ENCODE measurements at places on chromosomes 1 and 21. TPM values are rescaled to one million over a fixed set of nuclear protein-coding genes. Genes with fewer than 3 reads are reported as not detected.

- no peak for DNase-seq
These were observed 418.8 kb downstream of the PTPRU start for GRCh38 chr1:29655145-29655544.

DNA sequence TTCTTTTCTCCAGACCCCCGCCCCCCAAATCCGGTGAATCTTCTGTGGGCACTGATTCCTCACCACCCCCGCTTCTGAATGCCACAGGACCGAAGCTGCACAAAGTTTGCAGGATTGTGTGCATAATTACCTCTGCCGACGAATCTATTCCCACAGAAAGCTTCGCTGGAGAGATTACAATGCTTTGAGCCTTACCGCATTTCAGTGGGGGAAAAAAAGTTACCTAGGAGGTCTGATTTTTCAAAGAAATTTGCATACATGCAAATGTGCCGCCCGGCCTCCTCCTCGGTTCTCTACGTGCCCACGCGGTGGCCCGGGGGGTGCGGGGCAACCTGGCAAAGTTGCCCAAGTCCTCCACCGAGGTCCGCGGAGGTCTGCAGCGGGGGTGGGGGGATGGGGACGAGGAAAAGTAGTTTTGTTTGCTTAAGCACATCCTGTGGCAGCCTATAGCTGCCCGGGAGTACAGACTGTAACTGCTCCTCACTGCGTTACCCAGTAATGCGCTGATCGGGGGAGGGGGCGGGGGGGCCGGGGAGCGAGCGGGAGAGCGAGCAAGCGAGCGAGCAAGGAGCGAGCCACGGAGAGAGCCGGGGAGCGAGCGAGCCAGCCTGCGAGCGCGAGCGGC, 563 bp upstream of the NFIA start:
- DNase-seq, result no peak

- DNase-seq, result no peak
These were observed 31.3 kb downstream of the SMAP2 start for GRCh38 chr1:40404670-40405462.

DNA sequence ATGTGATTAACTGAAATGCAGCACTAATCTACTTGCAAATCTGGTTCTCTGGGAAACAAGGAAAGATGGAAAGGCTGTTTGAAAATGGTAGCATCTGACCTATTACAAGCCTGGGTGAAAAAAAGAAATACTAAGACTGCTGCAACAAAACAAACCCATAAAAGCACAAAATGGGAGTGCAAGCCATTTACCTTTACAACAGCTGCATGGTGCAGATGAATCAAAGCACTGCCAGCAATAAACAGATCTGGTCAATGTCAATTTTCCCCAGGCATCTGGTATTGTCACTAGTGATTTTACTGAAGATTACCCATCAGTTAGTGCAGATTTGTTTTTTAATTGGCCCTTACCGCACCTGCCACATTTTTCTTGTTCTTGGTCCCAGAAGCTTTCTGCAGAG, 1341.7 kb downstream of the PLA2G4A start:
- DNase-seq, result no peak

DNA sequence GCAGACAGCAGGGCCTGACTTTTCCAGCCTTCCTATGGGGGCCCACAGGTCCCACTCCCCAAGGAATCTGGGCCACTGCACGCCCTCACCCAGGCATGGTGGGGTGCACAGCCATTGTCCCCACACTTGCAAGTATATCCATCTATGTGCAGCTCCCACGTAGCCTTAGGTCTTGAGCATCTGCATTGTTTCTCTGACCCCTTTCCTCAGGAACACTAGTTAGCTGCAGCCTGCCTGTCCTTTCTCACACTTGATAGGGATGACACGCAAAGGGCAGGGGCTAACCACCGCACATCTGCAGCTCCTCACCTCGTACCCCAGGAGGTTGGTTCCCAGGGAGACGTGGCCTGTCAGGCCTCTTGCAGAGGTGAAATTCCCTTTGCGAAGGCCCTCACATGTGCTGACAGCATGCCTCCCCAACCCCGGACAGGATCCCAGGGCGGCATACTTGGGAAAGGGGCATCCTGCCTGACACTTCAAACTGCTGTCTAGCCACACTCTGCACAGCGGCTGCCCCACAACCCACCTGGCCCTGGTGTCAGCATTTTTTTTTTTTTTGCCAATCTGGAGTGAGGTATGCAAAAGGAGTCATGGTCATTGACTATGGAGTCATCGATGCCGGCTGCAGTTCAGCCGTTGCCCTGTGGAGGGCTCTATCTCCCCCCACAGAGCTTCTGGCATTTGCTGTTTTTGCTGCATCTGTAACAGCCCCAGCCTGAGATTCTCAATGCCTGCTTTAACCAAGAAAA, 5.0 kb downstream of the JMJD4 start:
- DNase-seq, result peak; percentile 64

DNA sequence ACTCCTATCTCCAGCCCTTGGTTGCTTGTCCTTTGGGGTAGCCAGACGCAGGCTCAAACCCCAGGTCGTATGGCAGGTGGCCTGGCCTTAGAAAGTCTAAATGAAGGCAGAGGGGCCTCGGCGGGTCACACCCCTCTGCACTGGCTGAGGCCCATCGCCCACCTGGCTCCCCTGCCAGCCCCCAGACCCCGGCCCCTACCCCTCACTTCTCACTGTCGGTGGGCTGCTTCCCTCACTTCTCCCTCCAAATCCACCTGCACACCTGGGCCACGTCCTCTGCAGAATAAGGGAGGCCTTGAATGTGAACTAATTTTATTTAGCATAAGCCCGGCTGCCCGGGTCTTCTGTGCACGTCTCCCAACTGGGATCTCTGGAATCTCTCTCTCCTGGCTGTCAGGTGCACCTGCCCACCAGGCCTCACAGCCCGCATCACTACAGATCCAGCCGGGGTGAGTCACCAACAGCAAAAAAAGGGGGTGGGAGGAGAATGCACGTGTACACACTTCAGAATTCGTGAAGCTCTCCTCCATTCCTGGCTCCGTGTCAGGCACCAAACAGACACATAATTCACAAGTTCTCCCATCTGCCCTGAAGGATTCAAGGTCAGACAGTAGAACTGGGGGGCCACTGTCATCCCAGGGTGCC, 107.5 kb upstream of the SIM2 start:
- DNase-seq, result no peak

- no peak for DNase-seq
These were observed 409.5 kb downstream of the NTNG1 start for GRCh38 chr1:107550358-107550757.

DNA sequence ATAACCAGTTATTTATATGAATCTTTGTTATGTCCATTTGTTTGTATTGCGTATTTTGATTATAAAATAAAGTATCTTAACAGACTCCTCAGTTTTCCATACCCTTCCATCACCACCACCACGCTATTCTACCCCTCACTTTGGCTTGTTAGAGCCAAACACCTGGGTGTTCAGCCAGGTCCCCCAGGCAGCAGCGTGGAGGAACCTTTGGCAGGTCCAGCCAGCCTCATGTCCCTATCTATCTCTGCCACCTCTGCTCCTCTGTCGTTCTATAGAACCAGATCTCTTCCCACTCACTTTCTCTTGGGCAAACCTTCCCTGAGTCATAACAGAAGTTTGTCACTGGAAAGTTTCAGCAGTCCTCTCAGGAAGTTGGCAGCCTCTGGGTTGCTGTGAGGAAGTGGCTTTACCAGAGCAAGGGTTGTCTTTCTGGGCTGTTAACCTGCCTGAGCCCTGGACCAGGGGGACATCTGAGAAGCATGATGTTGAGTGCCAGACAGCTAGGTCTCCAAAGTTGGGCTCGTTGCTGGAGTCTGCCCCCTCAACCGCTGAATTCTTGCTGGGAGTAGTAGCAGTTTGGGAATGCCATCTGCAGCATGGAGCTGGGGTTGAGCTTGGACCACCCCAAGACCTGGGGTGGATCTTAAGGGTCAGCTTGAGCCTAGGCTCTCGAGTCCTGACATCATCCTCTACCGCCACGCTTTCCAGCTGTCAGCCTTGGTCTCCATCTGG, 996 bp upstream of the SH3BGRL3 start:
- DNase-seq, result peak; percentile 36

DNA sequence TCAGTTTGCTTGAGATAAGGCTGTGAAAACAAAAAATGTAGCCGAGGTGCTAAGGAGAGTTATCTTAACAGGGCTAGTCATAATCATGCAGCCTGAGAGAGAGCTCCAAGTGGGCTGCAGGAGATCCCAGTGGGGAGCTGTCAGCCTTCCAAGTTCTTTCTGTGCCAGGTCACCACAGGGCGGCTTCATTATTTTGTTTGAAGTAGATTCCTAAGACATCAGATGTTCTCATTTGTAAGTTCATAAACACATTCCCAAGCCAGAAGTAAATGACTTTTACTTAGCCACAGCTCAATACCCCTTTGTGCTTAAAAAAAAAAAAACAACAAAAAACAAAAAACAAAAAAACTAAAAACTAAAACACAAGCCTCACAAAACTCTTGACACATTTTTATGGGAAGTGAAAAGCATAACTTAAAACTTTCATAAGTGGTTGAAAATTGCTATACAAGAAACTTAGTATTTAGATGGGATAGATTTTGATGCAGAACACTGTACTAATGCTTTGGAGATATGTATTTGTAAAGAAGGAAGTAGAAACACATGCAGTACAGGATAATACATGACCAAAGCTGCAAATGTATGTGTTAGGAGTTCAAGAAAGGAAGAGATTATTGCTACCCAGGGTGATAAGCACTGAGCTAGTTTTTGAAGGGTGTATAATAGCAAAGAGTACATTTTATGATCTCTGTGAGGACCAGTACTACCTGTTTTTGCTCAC, 8.6 kb downstream of the CDC14A start:
- DNase-seq, result peak; percentile 64

GRCh38 chr1:26724926-26725325, 29.1 kb downstream of the ARID1A start:
- DNase-seq, result no peak

DNA sequence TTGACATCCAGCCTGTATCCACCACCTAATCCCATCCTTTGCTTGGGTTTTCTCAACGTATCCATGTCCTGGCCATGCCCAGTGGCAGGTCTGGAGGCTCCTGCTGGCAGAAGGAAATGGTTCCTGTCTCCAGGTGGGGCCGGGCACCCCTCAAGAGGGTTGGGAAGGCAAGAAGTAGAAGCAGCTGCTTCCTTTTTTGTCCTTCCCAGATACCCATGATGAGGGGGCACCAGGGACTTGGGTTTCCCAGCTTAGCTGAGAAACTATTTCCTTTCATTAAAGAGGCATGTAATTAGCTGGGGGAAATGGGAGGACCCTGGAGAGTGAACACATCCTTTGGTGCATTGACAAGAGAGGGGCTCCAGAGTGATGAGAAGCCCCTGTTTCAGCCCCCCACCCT, 21.1 kb upstream of the SLC45A3 start:
- no peak for DNase-seq

DNA sequence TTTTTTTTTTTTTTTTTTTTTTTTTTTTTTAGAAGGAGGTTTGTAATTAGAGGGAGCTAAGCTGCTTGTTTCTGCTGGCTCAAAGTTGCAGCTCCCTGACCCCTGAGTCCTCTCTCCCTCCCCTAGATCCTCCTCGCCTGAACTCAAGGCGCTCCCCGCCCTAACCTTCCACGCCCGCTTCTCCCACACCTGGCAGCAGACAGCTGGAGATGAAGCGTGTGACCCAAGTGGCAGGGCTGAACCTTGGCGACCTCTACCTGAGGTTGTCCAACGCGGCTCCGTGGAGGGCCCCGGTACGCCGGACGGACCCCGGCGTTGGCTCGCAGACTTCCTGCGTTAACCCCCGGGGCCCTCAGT, 795 bp downstream of the NGF start:
- no peak for DNase-seq

DNA sequence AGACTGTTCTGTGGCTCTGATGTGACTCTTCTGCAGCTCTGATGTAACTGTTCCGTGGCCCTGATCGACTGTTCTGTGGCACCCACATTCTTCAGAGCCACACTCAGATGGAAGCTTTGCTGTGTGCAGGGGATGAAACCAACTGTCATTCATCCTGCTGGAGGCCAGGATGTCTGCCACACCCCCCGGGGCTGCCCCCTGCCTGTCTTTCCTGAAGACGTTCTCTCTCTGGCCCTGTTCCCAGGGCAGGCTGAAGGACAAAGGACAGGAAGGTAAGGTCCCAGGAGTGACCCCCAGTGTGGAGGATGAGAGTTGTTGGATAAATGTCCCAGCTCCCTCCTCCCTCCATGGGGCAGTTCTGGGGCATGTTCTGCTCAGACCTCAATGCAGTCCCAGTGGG, 29.4 kb upstream of the UMODL1 start:
- DNase-seq, result no peak

DNA sequence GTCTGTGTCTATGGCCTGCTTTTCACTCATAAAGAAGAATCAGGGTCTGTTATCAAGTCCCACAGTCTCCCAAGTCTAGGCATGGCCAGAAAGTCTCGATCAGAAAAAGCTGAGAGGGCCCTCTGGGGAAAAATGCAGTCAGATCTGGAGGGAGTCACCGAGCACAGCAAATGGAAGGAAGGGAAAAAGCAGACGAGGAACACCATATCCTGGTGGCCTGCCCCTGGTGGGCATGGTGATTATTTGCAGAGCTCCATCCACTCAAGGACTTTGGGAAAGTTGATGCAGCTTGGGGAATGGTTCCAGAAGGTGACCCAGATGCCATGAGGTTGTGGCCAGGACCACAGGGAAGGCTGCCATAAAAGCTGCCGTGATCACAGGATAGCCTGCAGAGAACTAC, 189.1 kb downstream of the CLIC6 start:
- no peak for DNase-seq

DNA sequence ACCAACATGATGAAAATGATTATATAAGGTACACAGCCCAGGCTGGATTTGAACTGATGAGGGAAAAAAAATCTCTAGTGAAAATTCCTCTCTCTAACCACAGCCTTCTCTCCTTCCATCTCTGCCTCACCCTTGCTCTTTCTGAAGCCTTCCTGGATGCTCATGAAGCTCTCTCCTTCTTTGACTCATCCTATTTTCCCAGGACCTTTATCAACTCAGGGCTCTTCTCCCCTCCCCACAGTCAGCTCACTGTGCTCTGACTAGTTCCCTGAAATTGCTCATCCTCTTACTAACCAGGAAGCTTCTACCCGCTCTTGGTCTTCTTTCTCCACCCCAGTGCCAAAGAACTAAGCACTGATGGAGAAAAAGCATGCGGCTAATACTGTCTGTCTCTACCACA, 46.4 kb upstream of the ERG start:
- no peak for DNase-seq

DNA sequence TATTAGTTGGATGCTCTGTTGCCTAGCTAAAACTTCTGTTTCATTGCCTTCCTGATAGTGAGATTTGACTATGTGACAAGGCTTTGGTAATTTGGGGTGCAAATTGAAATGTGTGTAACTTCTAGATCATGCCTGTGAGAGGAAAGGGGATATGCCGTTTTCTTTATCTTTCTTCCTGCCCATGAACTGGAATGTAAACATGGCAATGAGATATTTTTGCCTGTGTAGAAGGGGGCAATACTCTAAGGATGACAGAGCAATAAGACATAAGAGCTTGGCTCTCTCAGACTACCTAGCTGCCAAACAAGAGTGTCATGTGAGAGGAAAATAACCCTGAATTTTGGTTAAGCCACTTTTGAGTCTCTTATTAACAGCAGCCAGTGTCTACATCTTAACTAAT, 49.7 kb downstream of the RAP1A start:
- DNase-seq, result no peak

- DNase-seq, result no peak
These were observed at the start of gene ACTL8 for GRCh38 chr1:17755120-17755519. ACTL8 (plus strand) TSS chr1:17755333; CDS start chr1:17823009, 67,676 bp downstream.

SH2D2A gene
- total RNA-seq, result 2.9 TPM

CNR2 gene
- total RNA-seq, result not detected

SH3BGRL3 gene
- total RNA-seq, result 61.8 TPM

CDCA8 gene
- 0.66 TPM for total RNA-seq

TMEM82 gene
- not detected for total RNA-seq

C1QA gene
- 139 TPM for total RNA-seq

SLC44A3 gene
- total RNA-seq, result 8.1 TPM

RRP1 gene
- total RNA-seq, result 16.3 TPM

PCP4L1 gene
- 0.42 TPM for total RNA-seq

TLR5 gene
- total RNA-seq, result 19.2 TPM

OR2T29 gene
- total RNA-seq, result not detected

All from tibial nerve (tissue), 4 donors.